ENCODE measurements at places on chromosomes 12 and 14.

DNA sequence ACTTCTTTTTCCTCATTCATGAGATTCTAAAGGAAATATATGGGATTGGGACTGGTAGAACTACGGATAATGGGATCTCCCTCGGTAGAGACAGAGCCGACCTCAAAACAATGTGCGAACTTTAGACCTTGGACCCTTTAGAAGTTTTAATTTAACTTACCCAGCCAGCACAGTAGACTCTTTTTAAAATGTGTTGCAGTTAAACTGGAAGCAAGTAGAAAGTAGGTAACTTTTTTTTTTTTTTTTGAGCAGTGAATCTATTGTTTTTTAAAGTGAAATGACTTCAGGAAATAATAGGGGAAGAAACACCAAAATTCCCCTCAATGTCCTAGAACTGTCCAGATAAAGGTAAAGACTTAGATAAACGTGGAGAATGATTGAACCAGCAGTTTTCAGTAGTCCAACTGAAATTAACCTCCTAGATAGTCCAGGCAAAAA is 1.1 kb upstream of the ATXN2 start:
- DNase-seq = no peak

DNA sequence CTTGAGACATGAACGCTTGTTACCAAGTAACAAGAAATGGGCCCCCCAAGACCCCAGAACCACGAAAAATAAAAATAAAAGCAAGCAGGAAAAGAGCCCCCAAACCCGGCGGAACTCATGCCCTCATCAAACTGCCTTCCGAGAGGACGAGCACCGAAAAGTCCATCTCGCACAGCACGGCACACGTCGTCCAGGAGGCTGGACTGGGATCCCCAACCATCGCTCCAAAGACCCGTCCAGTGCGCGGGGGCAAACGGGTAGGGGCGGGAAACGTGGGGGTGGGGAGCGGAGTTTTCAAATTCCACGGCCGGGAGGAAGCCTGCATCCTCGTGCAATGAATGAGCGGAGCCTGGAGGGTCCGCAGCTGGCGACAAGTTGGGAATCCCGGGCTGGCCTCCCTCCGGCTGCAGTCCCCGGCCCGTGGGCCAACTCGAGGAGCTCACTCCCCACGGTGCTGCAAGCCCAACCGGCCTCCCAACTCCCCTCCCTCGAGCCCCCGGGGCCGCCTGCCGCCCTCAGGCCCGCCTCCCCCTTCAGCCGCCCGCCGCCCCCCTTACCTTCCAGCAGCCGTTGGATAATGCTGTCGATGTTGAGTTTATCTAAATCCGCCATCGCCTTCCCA is 484 bp downstream of the PPP1CC start:
- DNase-seq = no peak

- DNase-seq = no peak
Observed at GRCh38 chr12:76259106-76259505, 89.1 kb downstream of the BBS10 start.

GRCh38 chr12:22733756-22734155 is 108.8 kb downstream of the ETNK1 start:
- DNase-seq = no peak

GRCh38 chr12:112180422-112180821 is 55.1 kb downstream of the TRAFD1 start:
- no peak for DNase-seq

Measured in HS-27A (cell line).